ENCODE measurements at places on chromosomes 5 and 9.

DNA sequence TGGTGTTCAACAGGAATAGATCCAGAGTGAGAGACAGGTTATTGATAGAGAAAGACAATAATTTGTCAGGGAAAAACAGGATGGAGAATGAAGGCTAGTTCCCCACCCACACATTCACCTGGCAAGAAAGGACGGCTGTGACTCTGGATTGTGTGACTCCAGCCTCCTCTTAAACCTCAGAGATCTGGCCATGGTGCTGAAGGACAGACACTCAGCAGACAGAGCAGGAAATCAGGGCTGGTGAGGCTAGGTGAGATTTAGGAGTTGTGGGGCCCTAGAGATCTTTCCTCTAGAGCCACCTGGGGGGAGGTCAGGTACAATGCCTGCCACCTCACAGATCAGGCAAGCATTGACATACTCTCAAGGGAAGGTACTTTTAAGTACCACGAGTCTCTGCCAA lies 15.2 kb downstream of the OR1B1 start:
- peak; percentile 42 for DNase-seq

- DNase-seq = no peak
These were observed 43.3 kb upstream of the ALDOB start for GRCh38 chr9:101478906-101479305.

- DNase-seq = no peak
These were observed 970.9 kb downstream of the CDH12 start for GRCh38 chr5:21882074-21882745.

- DNase-seq = no peak
These were observed 166.4 kb downstream of the PRELID2 start for GRCh38 chr5:145668714-145669113.

DNA sequence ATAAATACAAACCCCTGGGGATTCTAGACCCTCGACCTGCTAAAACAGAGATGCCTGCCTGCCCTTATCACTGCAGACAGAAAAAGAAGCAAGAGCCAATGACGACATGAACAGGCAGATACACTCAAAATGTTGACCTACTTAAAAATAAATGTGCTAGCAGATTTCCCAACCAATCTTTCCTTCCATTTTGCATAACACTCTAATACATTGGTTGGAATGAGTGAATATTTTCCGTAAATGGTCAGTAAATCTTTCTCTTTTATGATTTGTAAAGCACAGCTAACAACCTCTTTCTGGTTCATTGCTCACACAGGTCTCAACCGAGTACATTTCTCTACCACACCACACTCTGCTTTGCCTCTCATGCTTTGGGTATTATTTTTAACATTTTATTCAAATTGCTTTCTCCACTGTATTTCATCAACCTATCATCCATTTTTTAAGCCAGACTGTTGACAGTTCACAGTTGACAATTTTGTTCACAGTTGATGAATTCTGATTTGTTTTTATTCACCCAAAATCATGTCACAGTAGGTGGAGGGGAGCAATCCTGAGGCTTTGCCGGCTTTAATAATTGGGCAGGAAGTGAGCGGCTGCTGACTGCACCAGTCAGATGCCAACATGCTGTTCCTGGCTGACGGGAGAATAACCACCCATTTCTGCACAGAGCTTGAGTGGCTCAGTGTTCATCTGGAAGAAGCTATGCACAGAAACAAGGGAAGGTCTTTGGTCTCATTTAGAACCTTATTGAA lies 426.6 kb downstream of the SPOCK1 start:
- DNase-seq = peak; percentile 40

DNA sequence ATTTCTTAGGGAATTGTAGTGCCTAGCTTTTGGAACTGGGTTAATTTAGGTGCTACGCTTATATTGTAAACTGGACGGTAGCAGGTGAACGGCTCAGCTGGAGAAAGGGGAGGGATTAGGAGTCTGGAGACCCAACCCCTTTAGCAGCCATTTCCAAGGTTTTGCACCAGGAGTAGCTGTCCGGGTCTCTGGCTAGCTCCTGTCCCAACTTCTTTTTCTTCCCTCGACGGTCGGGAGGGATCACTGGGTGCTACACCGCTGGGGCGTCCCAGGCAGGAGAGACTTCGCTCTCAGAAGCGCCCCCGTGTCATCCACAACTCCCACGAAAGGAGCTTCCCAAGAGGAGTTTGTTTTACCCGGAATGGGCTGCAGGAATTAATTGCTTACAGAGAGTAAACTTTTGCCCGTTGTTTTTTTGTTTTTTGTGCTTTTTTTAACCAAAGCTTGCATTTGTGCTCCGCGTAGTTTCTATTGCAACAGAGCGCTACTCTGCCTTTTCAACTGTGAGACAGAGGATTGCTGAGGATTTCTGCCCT lies 1640.9 kb upstream of the C9orf72 start:
- DNase-seq = no peak

GRCh38 chr5:147397616-147398015 lies 112.3 kb downstream of the DPYSL3 start:
- DNase-seq = no peak
